ENCODE measurements at places on chromosomes 11 and 22.

GRCh38 chr11:50178737-50179136 is 146.1 kb downstream of the OR4C45 start:
- no peak for DNase-seq
- no peaks in the 10 kb centered on the region for H3K4me1 ChIP-seq
- no peak overlapping the region for H3K4me3 ChIP-seq
- H3K27ac ChIP-seq = no peak overlapping the region
- H3K36me3 ChIP-seq = no peaks in the 10 kb centered on the region

GRCh38 chr11:96306933-96307775 is 35.8 kb downstream of the MAML2 start:
- peak overlapping the region; percentile 29 for H3K4me3 ChIP-seq
- H3K27ac ChIP-seq = peak overlapping the region; percentile 71
- H3K4me1 ChIP-seq = peaks cover 18% of the 10 kb centered on the region
- H3K36me3 ChIP-seq = peaks cover 2% of the 10 kb centered on the region

- H3K4me1 ChIP-seq = peaks cover 2% of the 10 kb centered on the region
- H3K36me3 ChIP-seq = no peaks in the 10 kb centered on the region
- no peaks in the 10 kb centered on the region for H3K27me3 ChIP-seq
- H3K4me3 ChIP-seq = no peak overlapping the region
- DNase-seq = peak; percentile 44
Observed at GRCh38 chr11:131079036-131079435, 162.8 kb upstream of the SNX19 start.

- peaks cover 7% of the 10 kb centered on the region for H3K36me3 ChIP-seq
- H3K4me3 ChIP-seq = no peak overlapping the region
- H3K4me1 ChIP-seq = no peaks in the 10 kb centered on the region
- DNase-seq = no peak
Observed at GRCh38 chr11:126188332-126189108, 22.9 kb downstream of the RPUSD4 start.

- DNase-seq = no peak
- no peak overlapping the region for H3K27ac ChIP-seq
- no peak overlapping the region for H3K4me3 ChIP-seq
- no peaks in the 10 kb centered on the region for H3K36me3 ChIP-seq
- H3K4me1 ChIP-seq = no peaks in the 10 kb centered on the region
Observed at GRCh38 chr11:2521081-2521732, 76.4 kb downstream of the KCNQ1 start.

DNA sequence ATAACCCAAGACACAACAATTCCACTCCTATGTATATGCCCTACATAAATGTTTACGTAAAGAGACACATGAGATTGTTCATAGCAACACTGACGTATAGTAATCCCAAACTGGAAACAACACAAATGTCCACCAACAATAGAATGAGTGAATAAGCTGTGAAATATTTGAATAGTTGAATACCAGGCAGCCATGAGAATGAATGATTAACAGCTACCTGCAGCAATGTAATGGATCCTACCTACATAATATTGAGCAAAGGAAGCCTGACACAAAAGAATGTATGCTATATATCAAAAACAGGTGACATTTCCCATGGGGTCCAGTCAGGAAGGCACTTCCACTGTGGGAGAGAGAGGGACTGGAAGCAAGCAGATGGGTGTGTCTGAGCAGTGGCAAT is 92.8 kb upstream of the LINC01488 start:
- DNase-seq = no peak
- no peaks in the 10 kb centered on the region for H3K36me3 ChIP-seq
- H3K27ac ChIP-seq = no peak overlapping the region
- peaks cover 7% of the 10 kb centered on the region for H3K27me3 ChIP-seq

- no peaks in the 10 kb centered on the region for H3K36me3 ChIP-seq
- no peak for DNase-seq
- peaks cover 16% of the 10 kb centered on the region for H3K27me3 ChIP-seq
- H3K27ac ChIP-seq = no peak overlapping the region
Observed at GRCh38 chr22:44330188-44330743, 17.5 kb upstream of the SHISAL1 start.

GRCh38 chr11:61168042-61168688 is 6.9 kb upstream of the VPS37C start:
- no peak overlapping the region for H3K27ac ChIP-seq
- no peak overlapping the region for H3K4me3 ChIP-seq
- peaks cover 27% of the 10 kb centered on the region for H3K27me3 ChIP-seq

Measured in IMR-90 (cell line).